SK-N-SH treated with all-trans-retinoic acid at 6 μM for 48 hours (cell line): ENCODE measurements at places on chromosomes 11 and 22.
A peak's percentile ranks its signal among the peaks of the same experiment; 100 is the strongest.

DNA sequence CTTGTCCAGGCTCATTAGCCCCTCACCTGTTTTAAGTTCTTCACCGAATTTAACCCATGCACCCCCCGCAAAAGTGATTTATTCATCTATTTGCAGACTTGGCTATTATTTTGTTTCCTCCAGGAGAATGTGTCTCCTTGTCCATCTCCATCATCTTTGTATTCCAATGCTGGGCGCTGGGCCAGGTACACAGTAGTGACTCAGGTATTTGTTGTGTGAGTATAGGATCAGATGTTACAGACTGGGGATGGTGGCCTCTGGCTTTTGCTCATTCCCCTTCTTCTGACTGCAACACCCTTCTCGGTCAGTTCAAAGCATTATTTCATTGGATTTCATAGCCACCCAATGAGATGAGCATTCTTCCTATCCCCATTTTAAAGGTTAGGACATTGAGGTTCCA, 408.2 kb downstream of the MN1 start:
- ATAC-seq: no peak

- no peak for ATAC-seq
Observed at GRCh38 chr22:37664249-37665101, 6.0 kb downstream of the PDXP start.

DNA sequence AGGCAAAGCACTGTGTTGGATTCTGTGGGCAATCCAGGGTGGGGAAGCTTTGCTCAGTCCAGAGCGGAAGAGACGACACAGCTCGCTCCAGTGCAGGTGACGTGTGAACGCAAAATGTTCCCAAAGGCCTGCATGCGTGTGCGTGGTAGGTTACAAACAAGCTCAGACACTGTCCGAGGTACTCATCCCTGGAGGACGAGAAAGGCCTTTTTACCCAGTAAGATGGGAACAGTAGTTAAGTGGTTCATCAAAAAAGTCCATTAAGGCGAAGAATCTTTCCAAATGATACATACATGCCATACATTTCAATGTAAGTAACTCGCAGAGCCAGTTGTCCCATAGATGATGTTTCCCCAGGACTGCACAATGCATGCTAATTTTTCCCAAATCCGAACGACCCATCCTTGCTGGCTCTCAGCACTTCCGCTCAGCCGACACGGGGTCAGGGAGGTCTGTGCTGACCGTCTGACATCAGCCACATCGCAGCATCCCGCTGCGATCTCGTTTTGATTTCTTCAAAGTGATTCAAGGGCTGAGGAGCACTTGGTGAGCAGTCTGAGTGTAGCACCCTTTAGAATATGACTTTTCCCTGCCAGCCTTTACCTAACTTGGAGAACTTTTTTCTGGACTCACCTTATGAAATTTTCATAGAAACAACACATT, 19.0 kb downstream of the B3GAT1 start:
- no peak for ATAC-seq

GRCh38 chr11:129840236-129840635, 24.6 kb downstream of the TMEM45B start:
- ATAC-seq: no peak

DNA sequence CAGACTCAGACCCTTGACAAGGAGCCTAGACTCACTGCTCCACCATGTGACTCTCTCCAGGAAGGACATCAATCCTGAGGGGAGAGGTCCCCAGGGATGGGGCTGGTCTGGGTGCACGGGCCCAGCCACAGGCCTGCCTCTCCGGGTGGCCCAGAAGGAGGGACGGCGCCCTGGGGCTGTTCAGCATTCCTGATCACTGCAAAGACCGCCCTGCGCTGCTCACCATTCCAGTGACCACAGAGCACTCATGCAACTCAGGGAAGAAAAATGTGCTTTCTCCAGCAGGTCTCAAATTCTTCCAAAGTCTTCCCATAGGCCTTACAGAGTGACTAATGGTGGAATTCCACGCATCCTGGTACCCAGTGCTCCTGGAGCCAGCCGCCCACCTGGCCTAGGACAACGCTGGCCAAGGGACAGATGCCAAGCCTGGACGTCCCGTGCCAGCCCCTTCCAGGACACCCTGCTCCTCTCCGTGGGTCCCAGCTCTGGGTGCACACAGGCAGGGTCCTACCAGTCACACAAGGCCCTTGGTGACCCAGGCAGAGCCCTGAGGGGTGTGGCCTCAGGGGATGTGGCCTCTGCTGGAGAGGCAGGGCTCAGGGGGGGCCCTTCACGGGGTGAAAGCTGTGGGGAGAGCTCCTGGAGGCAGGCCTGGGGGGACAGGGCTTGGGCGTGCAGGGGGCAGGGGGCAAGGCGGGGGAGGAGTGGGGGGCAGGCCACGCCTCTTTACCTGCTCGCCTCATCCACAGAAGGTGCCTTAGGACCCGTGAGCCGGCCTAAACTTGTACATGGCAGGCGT, 178.8 kb downstream of the IGLL1 start:
- peak; percentile 77 for ATAC-seq

DNA sequence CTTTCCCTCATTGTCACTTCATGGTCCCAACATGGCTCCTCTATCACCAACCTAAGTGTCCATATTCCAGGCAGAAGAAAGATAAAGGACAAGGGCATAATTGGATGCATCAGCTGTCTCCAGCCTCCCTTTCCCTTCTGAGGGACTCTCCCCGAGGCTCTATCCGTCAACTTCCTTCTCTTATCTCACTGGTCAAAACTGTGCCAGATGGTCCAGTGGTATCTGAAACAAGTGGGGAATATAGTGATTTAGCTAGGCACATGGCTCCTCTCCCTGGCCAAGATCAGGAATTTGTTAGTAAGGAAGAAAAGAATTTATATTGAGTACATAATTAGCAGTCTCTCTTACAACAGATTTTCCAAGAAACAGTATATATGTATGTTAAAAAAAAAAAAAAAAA, 12.6 kb upstream of the SPON1 start:
- no peak for ATAC-seq

DNA sequence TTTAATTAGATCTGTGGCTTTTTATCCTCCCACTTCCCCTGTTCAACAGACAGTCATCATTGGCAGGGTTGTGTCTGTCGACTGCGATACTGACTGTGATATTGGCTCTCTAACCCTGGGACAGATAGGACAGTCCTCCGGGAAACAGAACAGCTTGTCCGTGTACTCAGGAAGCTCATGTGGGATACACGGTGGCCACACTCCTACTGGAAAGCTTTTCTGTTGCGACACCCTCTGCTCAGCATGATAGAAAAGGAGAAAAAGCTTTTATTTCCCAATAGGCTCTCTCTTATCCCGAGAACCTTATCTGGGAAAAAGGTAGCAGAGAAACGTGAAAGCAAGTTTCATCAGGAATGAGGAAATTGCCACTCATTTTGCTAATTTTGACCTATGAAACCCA, 60.4 kb upstream of the HSPA8 start:
- ATAC-seq: peak; percentile 28; the same call in 2 of the 3 replicates

- ATAC-seq: no peak
Observed at GRCh38 chr11:90770007-90770406, 547.2 kb upstream of the CHORDC1 start.

DNA sequence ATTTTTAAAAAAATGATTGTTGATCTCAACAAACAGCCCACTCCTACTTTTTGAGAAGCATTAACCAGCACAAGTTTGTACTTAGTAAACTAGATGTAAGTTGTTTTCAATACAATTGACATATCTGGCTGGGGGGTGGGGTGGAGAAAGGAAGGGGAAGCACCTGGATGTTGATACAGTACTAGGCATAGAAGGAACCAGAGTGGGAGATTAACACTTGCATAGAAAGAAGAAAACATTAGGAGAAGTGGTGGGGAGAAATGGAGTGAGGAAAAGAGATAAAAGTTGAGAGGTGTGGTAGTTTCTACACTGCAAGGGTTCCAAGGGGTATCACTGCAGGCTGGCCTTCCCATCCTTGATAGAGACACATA, 10.6 kb upstream of the GAB2 start:
- ATAC-seq: no peak

GRCh38 chr22:19066531-19067271, 55.5 kb downstream of the DGCR2 start:
- ATAC-seq: peak; percentile 98

- ATAC-seq: no peak
Observed at GRCh38 chr22:44918925-44919392, 90.8 kb downstream of the PHF21B start.

GRCh38 chr11:62902932-62903331, 18.2 kb downstream of the CHRM1 start:
- no peak for ATAC-seq

- no peak for ATAC-seq
Observed at GRCh38 chr11:112516261-112516660, 255.6 kb upstream of the PLET1 start.

GRCh38 chr22:28179392-28179791, 260.3 kb upstream of the PITPNB start:
- no peak for ATAC-seq
